ENCODE measurements at places on chromosomes 2 and 18. TPM values are rescaled to one million over a fixed set of nuclear protein-coding genes. Genes with fewer than 3 reads are reported as not detected.

DNA sequence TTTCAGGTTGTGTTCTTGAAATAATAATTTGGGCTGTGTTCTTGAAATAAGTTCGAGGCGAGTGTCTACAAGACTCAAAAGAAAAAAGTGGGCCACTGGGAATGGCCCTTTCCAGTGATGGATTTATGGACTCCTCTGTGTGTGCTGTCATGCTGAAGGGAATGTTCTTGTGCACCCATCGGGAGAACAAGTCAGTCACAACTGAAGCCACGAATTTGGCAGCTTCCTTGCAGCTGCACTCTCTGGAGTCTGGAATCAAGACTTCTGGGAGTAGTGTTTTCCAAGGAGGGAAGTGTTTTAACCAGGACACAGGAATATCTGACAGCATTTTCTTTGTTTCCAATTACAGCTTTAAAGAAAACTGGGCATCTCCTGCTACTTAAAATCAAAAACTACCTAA, 620 bp downstream of the SLC14A1 start:
- no peak for DNase-seq

- no peak for DNase-seq
These were observed 20.1 kb downstream of the SERPINB12 start for GRCh38 chr18:63562284-63562683.

DNA sequence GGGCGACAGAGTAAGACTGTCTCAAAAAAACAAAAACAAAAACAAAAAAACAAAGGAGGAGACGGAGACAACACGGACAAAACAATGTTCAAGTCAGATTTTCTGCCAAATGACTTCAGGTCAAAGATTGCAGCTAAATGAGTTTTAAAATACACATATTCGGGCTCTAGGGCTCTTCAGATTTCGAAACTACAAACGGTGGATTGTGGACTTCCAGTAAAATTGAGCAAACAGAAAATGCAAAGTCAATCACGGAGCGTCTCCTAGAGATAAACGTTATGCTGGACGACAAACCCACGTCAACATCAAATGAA, 558 bp downstream of the MRPS5 start:
- DNase-seq: no peak

DNA sequence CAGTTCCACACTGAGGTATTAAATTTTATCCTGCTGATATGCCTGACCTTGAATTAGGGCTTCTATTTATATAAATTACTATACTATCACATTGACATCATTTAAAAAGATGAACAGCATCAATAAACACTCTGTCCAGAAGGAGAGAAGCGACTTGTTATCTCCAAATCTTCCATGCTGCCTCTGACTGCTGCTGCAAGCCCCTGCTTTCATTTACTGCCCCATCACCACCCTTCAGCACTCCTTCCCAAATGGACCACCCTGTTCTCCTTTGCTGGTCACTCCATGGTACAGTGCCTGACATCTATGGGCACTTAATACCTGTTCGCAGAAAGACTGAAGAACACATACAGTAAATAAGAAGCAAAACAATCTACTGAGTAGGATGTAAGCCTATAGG, 48.1 kb downstream of the KLF7 start:
- DNase-seq: no peak

DNA sequence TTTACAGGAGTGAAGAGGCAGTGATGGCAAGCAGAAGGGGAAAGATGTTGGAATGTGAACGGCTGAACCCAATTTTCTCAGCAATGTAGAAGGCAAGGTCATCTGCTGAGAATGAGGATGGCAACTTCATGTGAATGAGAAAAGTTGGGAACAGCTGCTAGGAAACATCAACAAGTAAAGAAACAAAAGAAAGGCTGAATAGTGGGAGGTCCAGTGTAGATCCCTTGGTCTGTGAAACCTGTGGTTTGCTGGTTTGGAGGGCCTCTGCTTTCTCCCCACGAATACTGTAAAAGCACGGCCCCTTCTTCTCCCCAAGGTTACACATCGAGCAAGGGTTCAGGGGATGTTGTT, 27.4 kb downstream of the MARCHF4 start:
- DNase-seq: no peak

GRCh38 chr2:137769406-137769805, 194.9 kb upstream of the HNMT start:
- no peak for DNase-seq

DNA sequence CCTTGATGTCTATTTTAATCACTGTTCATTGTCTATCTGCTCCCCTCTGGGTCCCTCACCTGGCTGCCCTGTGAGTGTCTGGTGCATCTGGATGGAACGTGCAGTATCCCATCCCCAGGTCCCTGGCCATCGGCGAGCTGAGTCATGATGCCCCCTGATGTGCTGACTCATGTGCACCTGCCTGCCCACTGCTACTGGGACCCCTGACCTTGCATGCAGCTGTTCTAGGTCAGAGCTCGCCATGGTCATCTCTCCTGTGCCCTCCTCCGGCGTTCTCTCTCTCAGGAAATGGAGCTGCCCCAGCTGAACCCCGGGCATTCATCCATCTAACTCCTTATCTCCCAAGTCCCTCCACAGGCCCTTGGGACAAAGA, 516.2 kb upstream of the HS6ST1 start:
- no peak for DNase-seq

GRCh38 chr2:108316461-108317258, 28.0 kb downstream of the SULT1C2 start:
- DNase-seq: peak; percentile 4

DNA sequence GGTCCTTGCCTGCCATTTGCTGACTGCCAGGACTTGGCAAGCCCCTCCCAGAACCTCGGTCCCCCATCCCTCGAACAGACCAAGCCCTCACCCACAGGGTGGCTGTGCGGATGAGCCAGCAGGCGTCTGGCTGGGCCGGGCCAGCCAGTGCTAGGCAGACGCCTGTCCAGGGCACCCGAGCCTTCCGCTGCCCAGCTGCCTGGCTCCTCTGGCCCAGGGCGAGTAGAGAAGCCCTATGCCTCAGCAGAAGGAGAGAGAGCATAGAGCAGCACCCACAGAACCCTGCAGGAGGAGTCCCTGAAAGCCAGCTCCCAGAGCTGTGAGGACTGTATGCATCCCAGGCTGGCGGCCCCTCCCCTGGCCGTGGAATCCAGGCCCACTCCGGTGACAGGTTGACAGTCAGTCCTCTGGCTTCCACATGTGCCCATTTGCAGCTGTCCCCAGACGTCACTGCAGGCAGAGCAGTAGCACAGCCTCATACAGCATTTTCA, 62.1 kb upstream of the GLI2 start:
- DNase-seq: no peak

GRCh38 chr18:50832754-50833153, 12.9 kb upstream of the MRO start:
- DNase-seq: no peak

DNA sequence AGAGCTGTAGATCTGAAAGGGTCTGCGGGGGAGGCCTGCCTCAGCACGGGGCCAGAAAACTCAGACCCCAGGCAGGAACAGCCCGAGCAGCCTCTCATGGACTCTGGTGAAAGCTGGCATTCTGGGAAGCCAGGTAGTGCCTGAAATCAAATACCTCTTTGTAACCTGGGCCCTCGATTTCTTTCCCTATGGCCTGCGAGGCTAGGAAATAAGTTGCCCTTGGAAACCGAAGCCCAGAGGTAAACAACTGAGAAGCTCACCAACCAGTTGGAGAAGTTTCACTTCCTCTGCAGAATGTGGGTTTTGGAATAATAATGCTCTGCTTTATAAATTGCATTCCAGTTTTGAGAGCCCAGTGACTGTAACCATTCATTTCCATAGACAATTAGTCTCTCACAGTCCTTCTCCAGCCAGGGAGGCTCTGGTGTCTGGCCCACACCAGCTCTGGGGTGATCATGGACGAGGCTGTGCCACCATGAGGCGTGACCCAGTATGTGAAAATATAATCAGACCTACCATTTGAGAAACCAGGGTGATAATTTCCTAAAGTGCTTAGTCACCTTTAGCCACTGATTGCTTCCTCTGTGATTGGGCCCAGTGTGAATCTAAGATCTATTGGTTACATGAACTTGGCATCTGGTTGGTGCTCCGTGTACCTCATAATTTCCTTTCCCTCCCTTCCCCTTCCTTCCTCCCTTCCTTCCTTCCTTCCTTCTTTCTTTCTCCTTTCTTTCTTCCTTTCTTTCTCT, 133.1 kb upstream of the PELI1 start:
- DNase-seq: peak; percentile 46

DNA sequence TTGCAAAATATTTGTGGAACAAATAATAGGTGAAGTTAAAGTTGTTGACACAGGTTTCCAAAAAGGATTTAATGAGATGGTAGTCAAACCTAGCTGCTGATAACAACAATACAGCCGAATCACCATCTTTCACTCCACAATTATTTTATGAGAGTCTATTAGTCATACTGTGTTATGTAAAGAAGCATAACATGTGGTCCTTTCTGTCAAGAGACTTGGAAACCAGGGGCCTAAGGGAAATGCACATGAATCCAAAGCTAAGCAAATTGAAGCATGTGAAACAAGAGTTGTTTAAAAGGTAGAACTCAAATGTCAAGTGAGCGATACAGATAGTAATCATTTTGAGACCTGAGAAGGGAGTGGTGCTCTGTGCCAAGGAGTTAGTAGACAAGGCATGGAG, 16.0 kb downstream of the CD28 start:
- no peak for DNase-seq

DNA sequence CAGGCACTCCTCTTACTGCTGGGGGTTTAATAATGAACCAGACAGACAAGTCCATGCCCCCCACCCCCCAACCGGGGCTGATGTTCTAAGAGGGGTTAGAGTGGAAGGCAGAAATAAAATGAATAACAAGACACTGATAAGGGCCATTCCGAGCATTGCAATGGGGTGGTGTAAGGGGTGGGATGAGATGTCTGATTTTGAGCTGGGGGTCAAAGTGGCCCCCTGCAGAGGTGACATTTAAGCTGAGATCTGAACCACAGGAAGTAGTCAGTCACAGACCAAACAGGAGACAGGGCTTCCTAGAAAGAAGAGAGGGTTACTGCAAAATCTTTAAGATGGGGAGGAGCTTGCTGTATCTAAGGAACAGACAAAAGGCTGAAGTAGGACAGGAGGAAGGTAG, 180.6 kb upstream of the SH3BP4 start:
- no peak for DNase-seq

- DNase-seq: peak; percentile 2
These were observed 106.5 kb upstream of the KCTD1 start for GRCh38 chr18:26654616-26655524.

Gene CENPA
- total RNA-seq: 5.1 TPM

Gene ZNF804A
- total RNA-seq: 0.05 TPM

Gene GREB1
- 0.33 TPM for total RNA-seq

Gene PLCD4
- 4.7 TPM for total RNA-seq

Gene RAPGEF4
- total RNA-seq: 30.5 TPM
